CD4-positive, alpha-beta T cell treated with Interleukin-2 at 100 ng/mL for 4 hours (primary cell): ENCODE measurements at places on chromosomes 13 and 19.

DNA sequence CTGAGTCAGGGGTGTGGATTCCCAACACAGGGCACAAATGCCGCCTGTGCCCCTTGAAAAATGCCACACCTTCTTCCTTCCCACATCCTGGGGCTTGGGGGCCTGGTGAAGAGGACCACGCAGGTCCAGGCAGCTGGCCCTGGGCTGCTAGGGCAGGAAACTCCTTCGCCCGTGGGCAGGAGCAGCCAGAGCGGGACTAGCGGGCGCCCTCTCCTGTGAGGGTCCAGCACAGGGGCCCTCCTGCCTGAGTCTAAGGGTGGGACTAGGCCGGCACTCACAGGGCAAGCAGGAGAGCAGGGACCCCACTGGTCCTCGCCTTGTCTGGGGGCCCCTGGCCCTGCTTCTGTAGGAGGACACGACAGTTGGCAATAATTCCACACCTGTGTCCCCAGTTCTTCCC lies 7.5 kb upstream of the CEBPA start:
- DNase-seq = no peak

DNA sequence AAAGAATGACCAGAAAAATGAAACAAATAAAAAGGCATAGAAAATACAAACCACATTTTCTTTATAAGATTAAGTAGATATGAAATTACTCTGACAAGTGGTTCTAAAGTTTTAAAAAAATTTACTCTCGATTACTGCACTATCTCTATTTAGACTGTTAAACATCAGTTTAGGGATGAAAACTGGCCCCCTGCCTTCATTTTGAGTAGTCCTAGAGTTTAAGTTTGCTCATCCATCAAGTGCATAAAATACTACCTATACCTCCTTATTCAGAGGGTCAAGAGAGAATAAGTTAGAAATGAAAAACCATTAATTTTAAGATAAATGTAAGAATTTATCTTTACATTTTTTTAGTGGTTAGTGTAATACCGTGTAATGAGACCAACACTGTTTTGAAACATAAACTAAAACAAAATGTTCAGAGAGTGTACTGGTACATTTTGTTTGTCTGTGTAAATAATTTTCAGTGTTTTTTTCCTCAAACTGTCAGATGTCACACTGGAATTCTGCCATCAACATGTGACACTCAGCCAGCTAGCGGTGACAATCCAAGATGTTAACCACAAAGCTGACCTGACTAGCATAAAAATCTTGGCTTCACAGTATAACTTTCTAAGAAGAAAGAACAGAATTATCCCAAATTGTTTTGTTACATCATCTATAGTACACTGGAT lies 184.8 kb upstream of the PCDH20 start:
- no peak for DNase-seq

- DNase-seq = no peak
These were observed 10.2 kb upstream of the N4BP2L2 start for GRCh38 chr13:32548837-32549236.

DNA sequence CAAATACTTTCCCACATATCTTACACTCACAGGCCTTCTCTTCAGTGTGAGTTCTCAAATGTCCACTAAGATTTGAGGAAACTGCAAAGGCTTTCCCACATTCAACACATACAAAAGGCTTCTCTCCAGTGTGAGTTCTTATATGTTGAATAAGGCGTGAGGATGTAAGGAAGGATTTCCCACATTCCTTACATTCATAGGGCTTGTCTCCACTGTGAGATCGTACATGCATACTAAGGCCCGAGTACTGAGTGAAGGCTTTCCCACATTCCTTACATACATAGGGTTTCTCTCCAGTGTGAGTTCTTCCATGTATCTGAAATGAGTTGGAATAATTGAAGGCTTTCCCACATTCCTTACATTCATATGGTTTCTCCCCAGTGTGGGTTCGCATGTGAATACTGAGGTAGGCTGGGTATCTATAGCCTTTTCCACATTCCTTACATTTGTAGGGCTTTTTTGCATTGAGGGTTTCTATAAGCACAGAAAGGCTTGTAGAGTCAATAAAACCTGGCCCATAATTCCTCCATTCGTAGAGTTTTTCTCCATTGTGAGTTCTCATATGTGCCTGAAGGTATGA lies 9.6 kb downstream of the ZNF426 start:
- DNase-seq = no peak

- no peak for DNase-seq
These were observed 67.9 kb downstream of the FOXO1 start for GRCh38 chr13:40598569-40598968.

DNA sequence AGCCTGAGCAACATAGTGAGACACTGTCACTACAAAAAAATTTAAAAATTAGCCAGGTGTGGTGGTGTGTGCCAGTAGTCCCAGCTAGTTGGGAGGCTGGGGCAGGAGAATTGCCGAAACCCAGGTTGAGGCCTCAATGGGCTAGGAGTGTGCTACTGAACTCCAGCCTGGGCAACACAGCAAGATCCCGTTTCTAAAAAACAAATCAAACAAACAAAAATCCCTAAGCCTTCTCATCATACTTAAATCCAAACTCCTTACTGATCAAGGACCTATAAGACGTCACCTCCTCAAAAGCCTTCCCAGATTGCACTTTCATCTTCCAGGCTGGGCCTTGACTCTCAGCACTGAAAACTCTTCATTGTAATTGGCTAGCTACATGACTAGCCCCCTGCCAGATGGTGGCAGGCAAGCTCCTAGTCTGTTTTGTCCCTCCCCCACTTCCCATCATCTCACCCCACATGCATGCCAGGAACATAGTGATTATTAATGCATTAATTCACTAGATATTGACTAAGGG lies 17.5 kb upstream of the NANOS3 start:
- DNase-seq = no peak

GRCh38 chr19:483332-484072 lies 12.8 kb upstream of the MADCAM1 start:
- DNase-seq = no peak

- no peak for DNase-seq
These were observed 3.2 kb downstream of the MAB21L1 start for GRCh38 chr13:35473206-35473775.
